Left lung (tissue), 14 donors: ENCODE measurements at places on chromosomes 5 and 9.

GRCh38 chr9:137900584-137901310 is 23.2 kb downstream of the CACNA1B start:
- H3K4me3 ChIP-seq = no peak overlapping the region
- H3K4me1 ChIP-seq = no peaks in the 10 kb centered on the region
- peaks cover 15% of the 10 kb centered on the region for H3K27me3 ChIP-seq

- no peak overlapping the region for H3K4me3 ChIP-seq
- H3K27me3 ChIP-seq = no peaks in the 10 kb centered on the region
- H3K36me3 ChIP-seq = no peaks in the 10 kb centered on the region
- no peak overlapping the region for H3K27ac ChIP-seq
- H3K4me1 ChIP-seq = no peaks in the 10 kb centered on the region
- DNase-seq = peak; percentile 47
Observed at GRCh38 chr9:121686930-121687541, 35.6 kb downstream of the DAB2IP start.

DNA sequence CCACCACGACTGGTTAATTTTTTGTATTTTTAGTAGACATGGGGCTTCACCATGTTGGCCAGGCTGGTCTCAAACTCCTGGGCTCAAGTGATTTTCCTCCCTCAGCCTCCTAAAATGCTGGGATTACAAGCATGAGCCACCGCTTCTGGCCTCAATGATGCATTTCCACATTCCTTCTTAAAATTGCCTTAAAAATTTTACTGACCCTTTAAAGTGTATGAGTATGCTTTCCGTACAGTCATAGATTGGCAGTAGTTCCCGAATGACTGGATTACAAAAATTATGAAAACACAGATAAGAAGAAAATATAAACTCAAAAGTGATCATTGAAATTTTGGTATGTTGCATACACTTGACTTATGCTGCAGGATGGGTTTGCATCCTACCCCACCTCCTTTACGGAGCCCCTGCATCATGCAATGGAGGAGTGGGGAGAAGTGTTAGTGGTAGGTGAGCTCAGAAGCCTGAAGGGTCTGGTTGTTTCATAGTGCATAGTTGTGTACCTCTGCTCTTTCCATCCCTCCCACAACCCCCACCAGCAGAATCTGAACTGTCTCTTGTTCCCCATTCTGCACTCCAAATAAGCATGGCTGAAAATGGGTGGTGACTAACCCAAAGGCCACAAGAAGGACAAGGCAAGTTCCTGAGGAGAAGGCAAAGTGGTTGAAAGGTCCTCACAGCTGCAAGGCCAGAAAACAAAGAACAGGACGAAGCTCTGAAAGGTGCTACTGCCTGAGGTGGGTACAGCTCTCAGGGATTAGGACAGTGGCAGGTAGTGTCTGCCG is 26.8 kb downstream of the ANKRD55 start:
- DNase-seq = no peak
- no peaks in the 10 kb centered on the region for H3K27me3 ChIP-seq
- H3K4me3 ChIP-seq = no peak overlapping the region
- no peak overlapping the region for H3K27ac ChIP-seq
- no peaks in the 10 kb centered on the region for H3K36me3 ChIP-seq

DNA sequence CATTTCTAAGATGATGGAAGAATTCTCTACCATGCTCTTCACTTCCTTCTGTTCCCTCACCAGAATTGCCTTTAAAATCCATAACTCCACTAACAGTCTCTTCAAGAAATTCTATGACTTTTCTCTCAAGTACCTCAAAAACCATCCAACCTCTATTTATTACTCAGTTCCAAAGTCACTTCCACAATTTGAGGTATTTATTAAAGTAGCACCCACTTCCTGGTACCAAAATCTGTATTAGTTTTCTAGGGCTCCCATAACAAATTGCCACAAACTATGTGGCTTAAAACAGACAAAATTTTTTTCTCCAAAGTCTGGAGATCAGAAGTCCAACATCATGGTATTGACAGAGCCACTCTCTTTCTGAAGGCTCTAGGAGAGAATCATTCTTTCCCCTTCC is 4.9 kb upstream of the SPTLC1 start:
- H3K27ac ChIP-seq = no peak overlapping the region
- H3K4me3 ChIP-seq = no peak overlapping the region
- DNase-seq = no peak
- no peaks in the 10 kb centered on the region for H3K36me3 ChIP-seq
- no peaks in the 10 kb centered on the region for H3K4me1 ChIP-seq

DNA sequence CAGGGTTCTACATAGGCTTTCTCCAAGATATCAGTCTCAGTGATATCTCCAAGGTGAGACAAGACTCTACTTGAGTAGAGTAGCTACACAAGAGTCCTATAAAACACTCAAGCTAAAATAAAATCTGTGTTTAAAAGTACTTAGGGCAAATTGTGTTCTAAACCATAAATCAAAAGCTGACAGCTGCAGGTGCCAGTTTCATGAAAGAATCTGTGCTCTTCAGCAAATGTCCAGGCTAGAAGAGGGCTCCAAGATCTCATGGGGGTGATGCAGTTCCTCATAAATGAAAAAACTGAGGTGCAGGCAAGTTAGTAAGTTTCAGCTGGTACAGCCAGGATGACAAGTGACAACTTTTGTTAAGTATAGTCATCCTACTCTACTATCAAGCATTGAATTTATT is 142.8 kb upstream of the TNPO1 start:
- DNase-seq = no peak
- H3K27ac ChIP-seq = no peak overlapping the region
- no peak overlapping the region for H3K4me3 ChIP-seq
- H3K36me3 ChIP-seq = no peaks in the 10 kb centered on the region
- no peaks in the 10 kb centered on the region for H3K4me1 ChIP-seq
- no peaks in the 10 kb centered on the region for H3K27me3 ChIP-seq

DNA sequence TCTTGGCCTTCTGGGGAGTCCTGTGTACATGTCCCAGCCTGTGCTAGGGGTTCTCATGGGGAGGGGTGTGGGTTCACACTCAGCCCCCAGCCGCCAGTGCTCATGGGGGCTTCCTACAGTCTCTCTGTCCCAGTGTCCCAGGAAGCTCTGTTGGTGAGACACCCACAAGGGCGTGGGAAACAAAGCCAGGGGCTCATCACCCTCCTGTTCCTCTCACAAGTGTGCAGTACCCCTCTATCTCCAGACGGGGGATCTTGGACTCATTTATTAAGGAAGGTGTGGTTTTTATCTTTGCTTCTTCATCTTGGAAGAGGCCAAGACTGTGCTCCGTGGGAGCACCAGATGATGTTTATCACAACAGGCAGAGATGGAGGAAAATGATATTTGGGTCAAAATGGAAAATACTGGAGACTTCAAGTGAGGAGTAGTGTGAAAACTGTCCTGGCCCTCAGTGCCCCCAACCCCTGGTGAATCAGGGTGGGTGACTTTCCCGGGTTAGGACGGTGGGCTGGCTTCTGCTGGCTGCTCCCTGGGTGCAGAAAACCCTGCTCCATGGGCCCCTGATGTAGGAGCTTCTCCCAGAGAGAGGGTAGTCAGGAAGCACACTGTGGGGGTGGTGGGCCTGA is 15.2 kb downstream of the TMEM171 start:
- DNase-seq = no peak
- no peaks in the 10 kb centered on the region for H3K27me3 ChIP-seq
- no peaks in the 10 kb centered on the region for H3K36me3 ChIP-seq
- H3K4me1 ChIP-seq = no peaks in the 10 kb centered on the region
- H3K4me3 ChIP-seq = no peak overlapping the region

DNA sequence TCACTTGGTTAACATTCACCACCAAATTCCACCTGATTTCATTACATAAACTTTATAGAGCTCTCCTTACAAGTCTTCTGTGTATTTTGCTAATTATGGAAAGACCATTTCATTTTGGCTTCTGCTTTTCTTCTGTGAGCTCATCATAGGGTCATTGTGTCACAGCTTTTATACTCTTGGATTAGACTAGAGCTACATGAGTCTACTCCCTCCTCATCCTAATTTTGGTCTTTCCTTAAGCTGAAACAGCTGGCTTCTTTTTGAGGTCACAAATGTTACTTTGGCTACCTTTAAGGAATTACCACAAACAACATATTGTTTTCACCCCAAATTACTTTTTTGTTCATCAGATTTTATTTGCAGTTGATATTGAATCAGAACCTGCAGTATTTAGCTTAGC is 103.0 kb downstream of the NPR3 start:
- no peak overlapping the region for H3K4me3 ChIP-seq
- no peak for DNase-seq
- no peaks in the 10 kb centered on the region for H3K4me1 ChIP-seq
- no peaks in the 10 kb centered on the region for H3K27me3 ChIP-seq
- no peak overlapping the region for H3K27ac ChIP-seq

- H3K4me1 ChIP-seq = peaks cover 29% of the 10 kb centered on the region
Observed at GRCh38 chr5:119079318-119079921, 8.5 kb downstream of the DMXL1 start.
